Articular chondrocyte of knee joint (primary cell): ENCODE measurements at places on chromosomes 13 and 19. TPM values are rescaled to one million over a fixed set of nuclear protein-coding genes. Genes with fewer than 3 reads are reported as not detected.

MBD3L3 gene
- total RNA-seq, result not detected in 2 replicates

WASF3 gene
- 15.3 and 18.8 TPM in 2 replicates for total RNA-seq

LSR gene
- total RNA-seq, result 0.11 and 0.13 TPM in 2 replicates

OR7A5 gene
- not detected in 2 replicates for total RNA-seq
